Islet precursor cell (in vitro differentiated cells): ENCODE measurements at places on chromosomes 4 and X.

- DNase-seq: peak; percentile 96
Observed at GRCh38 chrX:47361538-47362511, 8.6 kb upstream of the ZNF157 start.

DNA sequence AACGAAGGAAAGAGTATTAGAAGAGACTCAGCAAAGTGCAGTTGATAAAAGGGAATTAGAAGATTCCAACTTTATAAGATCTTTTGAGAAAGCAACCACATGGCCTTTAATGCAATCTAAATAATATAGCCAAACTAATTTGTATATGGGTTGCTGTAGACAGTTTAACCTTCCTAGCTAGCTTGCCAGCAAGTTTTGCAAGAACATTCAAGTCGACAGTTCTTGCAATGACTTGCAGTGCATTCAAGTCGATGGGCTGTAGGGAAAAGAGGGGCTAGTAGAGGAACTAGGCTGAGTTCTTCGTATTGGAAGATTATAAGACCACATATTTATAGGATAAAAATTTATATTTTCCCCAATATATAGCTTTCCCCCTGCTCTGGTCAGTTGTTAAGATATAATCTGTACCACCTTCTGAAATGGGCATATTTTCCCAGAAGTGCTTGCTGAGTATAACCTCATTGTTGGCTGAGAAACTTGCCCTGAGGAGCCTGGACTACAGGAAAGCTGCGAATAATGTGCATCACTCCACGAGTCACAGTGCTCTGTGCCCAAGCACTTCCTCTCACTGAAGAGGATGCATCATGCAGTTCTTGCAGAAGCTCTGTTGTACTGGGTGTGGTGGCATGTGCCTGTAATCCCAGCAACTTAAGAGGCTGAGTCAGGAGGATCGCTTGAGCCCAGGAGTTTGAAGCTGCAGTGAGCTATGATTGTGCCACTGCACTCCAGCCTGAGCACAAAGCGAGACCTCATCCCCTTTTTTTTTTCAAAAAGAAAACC, 56.7 kb downstream of the DOCK11 start:
- peak; percentile 75 for DNase-seq

GRCh38 chr4:123446865-123447474, 50.4 kb downstream of the SPRY1 start:
- no peak for DNase-seq

GRCh38 chr4:153151535-153152455, 52.4 kb upstream of the TRIM2 start:
- peak; percentile 89 for DNase-seq

GRCh38 chr4:106424426-106424825, 55.8 kb upstream of the GIMD1 start:
- no peak for DNase-seq

DNA sequence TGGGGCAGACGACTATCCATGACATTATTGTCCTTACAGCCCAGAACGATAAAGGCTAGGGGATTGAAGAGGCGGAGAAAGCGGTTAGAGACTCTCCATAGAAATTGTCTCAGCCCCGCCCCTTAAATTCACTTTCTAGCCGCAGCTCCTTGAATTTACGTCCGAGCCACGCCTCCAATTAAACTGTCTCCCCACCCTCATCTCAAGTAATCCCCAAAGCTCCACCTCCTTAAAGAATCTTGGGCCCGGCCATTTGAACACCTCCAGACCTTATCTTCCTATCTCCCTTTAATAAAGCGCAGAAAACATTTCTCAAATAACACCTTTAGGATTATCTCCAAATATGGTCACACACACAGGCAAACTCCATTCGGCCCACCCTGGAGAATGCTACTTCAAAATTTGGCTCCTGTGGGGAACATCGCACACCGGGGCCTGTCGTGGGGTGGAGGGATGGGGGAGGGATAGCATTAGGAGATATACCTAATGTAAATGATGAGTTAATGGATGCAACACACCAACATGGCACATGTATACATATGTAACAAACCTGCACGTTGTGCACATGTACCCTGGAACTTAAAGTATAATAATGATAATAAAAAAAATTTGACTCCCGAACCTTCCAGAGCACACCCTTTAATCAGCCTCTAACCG, 7.2 kb upstream of the MAGIX start:
- no peak for DNase-seq

DNA sequence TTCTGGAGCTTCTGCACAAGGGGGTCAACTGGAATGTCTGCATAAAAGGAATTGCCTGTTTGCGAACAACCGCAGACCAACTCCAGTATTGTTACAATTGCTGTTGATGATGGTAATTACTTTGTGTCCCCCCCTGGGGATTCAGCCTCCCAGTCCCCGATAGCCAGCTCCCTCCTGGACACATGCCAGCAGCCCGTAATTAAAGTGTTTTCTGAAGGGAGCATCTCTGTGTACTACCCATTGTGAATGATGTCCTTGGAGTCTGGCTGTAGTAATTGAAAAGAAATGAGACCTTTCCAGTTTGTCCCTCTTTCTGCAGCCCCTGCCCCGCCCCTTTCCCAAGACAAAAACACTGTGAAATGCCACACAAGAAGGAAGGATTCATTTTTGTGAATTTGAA, 377.1 kb upstream of the LCORL start:
- DNase-seq: peak; percentile 95

GRCh38 chrX:74251006-74251930, 52.7 kb upstream of the ZCCHC13 start:
- DNase-seq: peak; percentile 56
